ENCODE measurements at places on chromosomes 2 and 18.

DNA sequence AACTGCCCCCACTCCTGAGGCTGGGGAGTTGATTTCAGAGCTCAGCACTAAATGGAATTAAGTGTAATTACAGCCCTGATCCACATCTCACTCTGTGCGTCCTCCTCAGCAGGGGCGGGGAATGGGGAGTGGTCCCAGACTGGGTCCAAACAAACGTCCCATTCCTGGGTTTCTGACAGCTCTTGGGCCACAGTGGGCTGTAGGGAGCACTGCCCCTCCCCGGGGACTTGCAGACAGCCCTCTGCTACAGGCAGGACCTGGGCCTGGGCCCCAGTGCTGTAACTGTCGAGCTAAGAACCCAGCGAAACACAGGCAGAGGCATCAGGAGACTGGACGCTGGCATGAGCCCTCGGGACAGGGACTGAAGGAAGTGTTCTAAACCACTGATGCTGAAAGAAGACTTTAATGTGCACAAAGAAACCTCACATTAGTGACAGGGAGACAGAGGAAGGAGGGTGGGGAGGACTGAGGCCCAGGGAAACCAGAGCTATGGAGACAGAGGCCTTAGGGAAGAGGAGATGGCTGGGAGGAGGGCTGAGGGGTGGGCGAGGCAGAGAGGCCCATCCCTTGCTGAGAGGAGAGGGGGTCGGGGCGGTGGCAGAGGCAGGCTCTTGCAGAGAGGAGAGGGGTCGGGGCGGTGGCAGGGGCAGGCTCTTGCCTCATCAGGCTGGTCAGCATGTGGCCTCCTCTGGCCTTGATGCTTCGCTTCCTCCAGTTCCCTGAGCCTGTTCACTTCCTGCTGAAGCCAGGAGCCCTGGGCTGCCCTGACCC, 5.8 kb upstream of the SEMA4C start:
- no peak for DNase-seq

DNA sequence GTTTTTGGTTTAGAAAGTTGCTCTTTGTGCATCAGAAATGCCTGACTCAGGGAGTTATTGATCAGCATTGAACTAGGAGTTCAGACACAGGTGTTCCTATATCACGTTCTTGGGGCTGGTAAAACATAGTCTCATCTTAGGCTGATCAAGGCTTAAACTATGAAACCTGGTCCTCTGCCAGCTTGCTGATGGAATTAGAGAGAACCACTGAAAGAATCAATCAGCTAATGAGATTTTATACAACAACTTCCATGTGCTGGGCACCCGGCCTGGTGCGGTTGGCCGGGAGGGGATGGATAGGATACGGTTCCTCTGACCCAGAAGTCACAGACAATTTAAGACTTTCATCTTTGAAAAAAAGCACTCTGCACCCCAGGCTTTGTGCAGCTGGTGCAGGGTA, 164.9 kb downstream of the RDH14 start:
- DNase-seq, result no peak

DNA sequence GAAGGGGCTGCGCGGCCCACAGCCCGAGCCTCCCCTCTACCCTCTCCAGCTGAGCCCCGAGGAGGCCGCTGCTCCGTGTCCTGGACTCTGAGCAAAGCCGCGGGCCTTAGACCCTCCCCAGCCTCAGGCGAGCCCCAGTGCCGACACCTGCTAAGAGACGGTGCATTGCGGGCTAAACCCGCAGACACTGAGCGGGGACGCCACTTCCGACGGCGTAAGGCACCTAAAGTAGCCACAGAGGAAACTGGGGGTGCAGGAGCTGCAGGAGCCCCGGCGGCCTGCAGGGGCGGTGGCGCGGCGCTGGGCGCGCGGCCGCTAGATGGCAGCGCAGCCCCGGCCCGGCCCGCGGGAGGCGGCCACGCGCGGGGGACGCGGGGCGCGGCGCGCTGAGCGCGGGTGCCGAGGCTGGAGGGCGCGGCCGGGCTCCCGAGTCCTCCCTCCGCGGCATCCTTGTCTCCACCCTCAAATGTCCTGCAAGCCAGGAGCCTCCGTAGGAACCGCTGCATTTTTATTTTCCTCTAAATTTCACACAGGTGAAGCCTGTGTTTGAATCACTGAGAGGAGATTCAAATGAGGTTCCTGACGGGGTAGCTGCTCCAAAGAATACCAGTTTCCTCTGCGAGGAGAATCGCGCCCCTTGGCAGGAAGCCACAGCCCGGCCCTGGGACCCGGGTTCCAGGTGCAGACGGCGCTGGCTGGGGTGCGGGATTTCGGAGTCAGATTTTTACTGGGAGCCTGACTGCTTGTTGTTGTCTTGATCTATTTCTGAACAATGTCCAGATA, 650.5 kb downstream of the GALR1 start:
- no peak for DNase-seq

DNA sequence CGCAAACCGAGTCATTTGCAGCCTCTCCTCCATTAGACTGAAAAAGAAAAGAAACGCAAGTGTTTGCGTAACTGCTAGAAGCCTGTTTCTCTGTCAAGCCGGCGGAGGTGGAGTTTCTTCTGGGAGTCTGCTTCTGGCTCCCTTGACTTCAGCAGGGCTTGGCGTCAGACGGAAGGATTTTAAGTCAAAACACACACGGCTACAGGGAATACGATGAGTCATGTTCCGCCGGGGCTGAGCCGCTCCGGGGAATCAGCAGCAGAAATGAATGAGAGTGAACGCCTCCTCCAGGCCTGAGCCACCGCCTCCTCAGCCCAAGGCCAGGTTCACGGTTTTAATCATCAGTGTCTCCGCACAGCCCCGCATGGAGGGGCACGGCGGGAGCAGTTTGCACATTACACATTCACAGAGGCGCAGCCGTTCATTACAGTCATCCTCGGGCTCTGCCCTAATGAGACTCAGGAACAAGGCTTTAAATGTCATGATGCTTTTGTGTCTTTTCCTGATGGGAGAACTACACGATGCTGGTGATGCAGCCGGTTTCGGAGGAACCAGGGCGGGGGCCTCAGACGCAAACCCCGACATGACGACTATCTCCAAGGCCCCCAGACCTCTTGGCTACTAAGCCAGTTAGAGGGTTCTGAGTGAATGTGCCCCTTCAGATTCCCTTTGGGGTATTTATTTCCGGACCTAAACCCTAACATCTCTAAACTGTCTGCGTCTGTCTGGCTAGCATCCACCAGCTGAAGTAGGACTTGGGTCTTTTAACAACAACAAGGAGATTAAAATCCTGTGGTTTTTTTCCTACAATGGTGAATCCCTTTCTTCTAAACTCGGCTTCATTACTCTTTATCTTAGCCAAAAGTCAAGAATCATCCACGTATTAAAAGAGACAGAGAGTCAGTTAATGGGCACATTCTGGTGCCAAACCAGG, 11.1 kb upstream of the SCG2 start:
- DNase-seq, result no peak

DNA sequence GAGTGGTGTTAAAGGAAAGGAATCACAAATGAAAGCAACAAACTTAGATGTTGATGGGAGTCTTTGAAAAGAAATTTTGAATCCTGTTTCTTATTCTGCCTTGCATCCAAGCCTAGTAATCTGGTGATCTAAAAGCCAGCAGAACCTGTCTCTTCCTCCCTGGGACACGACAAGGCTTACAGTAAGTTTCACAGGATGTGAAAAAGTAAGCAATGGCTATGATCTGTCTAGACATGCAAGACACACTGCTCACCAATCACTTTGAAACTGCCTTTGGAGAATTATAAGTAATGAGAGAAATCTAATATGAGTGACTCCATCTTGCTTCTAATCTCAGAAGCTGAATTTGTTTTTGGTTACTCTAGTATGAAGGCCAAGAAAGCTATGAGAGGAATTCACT, 103.7 kb downstream of the KCNH7 start:
- no peak for DNase-seq

DNA sequence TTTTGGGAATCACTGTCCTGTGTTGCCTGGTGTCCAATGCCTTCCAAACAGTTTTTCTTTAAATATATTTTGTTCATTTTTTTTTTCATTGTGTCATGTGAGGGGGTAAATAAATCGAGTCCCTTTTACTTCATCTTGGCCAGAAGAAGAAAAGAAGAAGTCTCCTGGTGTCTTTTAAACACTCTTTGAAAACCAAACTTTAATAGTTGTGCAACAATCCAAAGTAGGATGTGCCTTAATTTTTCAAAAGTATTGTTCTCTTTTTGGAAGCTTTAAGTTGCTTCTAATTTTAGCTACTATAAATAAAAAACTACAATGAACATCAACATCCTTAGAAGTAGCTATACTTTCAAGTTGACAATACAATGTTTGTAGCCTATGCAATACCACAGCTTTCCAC, 154.9 kb downstream of the ATAD2B start:
- no peak for DNase-seq

GRCh38 chr2:237278568-237278967, 135.4 kb downstream of the COL6A3 start:
- no peak for DNase-seq

DNA sequence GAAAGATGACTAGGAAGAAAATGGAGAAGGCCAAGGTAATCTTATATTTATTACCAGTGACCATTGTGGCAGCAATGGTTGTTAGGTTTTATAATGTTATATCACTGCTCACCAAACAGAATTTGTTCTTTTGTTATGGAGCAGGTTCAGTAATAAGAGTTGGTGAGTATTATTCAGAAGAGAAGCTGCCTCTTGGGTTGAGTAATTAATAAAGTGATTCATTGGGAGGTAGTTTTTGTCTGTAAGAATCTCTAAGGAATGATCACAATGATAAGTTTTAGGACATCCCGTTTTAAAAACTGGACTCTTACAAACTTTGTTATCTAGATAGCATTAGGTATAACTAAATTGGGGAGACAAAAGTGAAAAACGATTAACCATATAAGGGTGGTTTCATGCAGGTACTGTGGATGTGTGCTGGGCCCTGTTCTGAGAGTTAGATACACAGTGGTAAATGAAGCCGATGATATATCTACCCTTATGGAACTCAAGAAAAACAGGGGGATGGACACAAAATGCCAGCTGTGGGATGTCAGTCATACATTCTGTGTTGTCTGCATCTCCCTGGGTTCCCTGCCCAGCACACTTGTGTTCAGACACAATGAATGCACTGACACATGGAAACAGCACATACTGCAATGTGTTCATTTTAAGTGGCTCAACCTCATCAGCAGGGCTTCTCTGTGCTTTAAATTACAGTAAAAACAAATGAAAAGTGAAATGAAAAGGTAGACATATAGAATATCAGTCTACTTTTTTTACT, 7.5 kb downstream of the MAP4K4 start:
- no peak for DNase-seq

DNA sequence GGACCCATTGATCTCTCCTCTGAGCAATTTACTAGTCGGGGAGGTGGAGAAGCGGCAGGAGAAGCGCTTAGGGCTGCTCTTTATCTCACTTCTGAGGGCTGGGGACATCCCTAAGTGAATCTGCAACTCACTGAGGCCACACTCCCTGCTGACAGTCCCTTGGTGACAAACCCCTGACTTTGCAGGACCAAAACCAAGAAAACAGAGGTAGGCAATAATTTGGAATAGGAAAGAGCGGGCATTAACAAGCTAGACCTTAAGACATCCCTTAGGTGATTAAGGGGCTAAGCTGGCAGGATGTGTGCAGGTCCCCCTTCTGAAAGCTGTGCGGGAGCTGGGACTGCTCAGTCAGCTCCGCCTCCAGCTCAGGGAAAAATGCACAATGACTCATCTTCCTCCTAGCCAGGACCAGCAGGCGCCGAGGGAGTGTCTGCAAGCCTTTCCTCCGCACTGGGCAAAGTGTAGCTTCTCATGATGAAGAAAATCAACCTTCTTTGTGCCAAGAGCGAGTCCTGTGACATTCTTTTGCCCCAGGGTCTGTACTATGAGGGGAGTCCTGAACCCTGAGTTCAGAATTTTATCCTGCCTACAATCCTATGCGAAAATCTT, 63.3 kb downstream of the BOD1L2 start:
- no peak for DNase-seq

DNA sequence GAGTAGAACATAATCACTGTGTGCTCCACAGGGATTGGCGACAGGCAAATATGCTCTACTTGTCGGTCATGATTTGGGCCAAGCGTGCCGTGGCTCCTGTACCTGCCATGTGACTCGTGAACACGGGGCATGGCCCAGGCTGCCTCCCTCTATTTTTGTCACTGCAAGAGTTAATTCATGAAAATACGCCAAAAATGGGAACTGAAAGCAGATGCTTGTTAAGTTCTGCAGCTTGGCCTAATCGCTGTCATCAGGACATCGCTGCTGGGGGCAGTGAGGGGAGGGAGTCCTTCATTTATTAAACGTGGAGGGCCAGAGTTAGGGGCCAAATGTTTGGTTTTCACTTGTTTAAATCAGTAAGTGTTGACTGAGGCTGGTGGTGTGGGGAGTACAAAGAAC, 177.8 kb downstream of the BCL2 start:
- DNase-seq, result no peak

GRCh38 chr2:200306931-200307723, 634 bp downstream of the SPATS2L start:
- DNase-seq, result no peak

DNA sequence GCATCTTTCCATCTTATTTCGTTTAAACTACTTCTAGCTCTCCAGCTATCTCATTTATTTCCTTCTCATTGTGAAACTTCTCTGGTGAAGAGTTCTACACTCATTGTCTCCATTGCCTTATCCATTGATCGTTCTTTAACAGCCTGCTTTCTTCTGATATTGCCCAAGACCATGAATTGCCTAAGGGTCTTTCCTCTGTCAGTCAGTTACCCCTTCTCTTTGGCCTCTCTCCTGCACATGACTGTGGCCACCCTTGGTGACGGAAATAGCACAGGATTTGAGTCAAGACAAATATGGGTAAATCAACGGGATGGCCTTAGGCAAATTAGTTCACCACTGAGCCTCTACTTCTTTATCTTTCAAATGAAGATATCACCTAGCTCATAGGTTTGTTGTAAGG, 26.6 kb downstream of the NHEJ1 start:
- DNase-seq, result no peak

- no peak for DNase-seq
These were observed 80.9 kb downstream of the PHLPP1 start for GRCh38 chr18:62796216-62796621.

DNA sequence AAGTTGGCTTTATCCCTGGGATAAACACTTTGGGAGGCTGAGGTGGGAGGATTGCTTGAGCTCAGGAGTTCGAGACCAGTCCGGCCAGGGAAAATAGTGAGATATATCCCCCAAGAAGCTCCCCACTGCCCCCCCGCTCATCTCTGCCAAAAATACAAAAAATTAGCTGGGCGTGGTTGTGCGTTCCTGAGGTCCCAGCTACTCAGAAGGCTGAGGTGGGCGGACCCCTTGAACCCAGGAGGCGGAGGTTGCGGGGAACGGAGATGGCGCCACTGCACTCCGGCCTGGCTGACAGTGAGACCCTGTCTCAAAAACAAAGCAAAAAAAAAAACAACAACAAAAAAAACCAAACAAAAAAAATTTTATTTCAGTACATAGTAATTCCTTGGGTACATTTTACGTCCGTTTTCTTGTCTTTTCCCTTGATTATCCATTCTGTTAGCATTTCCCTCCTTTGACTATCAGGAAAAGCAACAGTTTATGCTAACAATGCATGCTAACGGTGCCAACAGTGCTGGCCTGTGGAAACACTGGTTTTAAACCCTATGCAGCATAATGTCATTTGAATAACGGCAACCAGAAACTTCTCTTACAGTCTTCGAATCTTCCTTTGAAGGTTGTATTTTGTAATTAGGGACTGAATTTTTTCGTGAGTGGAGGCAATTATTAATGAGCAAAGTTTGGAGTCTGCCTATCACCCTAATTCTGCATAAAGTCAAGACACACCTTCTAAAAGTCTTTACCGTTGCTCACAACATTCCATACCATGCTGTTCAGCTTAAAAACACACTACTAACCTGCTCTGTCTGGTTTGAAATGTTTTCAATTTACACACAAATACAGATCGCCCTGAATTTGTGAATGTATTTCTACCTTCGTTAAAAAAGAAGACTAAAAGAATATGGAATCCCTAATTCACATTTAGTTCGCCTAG, 721 bp upstream of the MIB1 start:
- no peak for DNase-seq
